Right atrium auricular region (tissue), 2 donors: ENCODE measurements at places on chromosomes 7 and 10.

DNA sequence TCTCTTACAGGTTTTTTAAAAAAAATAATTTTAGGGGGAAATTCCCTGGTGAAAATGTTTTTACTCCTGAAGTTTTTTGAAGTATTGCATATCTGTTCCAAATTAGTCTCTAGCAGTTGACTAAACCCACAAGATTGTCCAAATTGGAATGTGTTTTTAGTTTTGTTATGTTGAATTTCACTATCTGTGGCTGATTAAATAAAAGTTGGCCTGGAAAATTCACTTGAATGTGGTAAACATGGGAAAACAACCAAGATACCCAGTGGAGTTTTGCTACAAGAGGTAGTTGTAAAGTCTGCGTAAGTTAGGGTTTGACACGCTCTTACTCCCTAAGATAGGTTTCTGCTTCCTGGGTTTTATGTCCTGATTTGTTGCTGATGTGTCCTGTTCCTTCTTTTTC lies 3.3 kb downstream of the TSGA13 start:
- DNase-seq = no peak

DNA sequence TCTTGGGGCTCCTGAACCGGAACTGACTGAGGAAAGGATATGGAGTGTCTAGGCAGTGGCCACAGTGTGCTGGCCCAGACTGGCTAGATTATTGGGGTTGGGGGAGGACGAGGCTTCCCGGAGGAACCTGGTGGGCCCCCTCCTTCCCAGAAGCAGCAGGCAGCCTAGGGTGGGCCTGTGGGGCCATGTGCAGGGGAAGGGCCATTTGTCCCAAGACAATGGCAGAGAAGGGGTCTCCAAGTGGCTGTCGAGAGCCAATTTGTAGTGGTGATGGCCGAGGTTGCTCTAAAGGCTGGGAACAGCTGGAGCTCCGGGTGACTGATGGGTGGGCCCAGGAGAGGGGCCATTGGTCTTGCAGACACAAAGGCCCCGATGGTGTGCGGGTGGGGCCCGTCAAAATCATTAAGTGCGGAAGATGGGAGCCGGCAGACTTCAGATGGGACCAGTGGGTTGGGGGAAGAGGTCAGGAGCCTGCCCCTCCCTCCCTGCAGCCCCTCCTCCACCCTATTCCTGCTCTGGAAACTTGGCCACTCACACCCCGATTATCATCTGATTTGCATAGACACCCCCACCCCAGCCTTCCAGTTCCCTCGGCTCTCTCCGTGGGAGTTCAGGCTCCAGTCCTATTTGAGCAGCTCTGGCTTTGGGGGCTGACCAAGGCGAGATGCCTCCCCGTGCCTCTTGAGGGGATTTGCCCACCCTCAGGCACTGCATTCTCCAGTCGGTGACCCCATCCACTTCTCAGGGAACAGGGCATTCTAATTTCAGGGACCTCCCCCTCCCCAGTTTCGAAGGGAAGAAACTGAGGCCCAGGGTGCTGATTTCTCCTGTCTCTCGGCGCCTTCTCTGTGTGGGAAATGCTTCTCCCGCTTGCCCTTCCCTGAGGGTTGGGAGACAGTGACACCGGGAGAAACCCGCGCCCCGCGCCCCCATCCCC lies 36.0 kb upstream of the PAX2 start:
- no peak for DNase-seq

DNA sequence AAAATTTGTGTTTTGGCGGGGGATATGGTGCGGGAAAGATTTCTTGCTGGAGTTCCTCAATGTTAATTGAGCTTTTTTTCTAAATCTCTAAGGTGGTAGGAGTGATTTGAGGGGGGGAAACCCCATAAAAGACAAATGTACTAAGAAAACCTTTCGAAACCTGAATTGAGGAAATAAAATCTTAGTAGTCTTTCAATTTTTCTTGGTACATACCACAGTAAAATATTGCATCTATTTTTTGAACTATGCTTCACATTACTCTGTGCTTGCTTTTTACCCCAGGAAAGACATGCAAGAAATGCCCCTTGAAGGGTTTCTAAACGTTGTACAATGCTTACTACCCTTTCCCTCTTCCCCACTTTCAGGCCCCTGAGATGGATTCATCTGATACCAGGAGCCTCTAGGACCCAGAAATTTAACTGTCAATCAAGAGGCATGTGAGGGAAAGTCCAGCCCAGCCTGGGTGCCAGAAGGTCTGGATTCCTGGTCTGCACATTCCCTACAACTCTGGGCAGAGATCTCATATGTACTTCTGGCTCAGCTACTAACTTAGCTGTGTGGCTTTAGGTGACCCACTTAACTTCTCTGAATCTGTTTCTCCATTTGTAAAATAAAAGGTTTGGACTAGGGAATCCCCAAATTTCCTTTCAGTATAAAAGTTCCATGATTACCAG lies 5.8 kb upstream of the PDCD4 start:
- no peak for DNase-seq

DNA sequence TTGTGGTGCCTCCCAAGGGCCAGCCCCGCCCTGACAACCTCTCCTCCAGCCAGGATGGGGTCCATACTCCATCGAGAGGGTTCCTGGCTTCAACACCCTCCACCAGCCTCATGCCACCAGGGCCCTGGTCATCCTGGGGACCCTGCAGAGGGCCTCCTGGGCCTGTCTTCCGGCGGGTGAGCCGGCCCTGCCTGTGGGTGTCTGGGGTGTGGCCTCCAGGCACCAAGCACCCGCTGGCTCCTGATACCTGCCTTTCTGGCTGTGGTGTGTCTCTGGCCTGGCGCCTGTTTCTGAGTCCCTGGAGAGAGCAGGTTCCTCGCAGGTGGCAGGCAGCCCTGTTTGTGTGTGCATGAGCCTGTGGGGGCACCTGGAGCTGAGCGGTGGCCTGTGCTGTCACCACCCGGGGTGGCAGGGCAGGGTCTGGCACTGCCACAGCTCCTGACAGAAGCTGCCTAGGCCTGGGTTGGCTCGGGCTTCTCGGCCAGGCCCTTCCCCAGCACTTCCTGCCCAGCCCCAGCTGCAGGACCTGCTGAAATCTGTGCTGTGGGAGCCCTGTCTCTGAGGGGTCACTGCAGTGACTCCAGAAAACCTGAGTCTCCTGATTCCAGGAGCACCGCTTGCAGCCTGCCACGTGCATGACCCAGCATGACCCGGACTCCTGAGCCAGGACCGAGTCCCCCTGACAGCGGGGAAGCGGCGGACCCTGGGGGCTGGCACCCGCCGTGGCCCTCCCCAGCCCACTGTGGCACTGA lies 18.4 kb downstream of the ADAM8 start:
- no peak for DNase-seq

DNA sequence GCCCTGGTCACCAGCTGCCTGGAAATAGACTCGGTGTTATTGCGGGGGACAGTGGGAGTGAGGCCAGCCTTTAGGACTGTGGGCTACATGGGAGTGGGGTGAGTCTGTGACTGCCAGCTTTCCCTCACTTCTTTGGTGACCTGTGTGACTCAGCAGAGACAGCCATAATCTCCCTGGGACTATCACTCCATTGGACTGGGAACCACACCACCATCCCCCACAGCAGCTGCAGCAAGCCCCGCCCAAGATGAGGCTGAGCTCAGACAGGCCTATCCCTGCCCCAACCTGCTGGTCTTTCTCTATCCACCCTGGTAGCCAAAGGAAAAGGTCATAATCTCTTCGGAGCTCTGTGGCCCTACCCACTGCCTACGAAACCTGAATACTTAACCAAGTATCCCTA lies 263.2 kb downstream of the FZD1 start:
- no peak for DNase-seq

DNA sequence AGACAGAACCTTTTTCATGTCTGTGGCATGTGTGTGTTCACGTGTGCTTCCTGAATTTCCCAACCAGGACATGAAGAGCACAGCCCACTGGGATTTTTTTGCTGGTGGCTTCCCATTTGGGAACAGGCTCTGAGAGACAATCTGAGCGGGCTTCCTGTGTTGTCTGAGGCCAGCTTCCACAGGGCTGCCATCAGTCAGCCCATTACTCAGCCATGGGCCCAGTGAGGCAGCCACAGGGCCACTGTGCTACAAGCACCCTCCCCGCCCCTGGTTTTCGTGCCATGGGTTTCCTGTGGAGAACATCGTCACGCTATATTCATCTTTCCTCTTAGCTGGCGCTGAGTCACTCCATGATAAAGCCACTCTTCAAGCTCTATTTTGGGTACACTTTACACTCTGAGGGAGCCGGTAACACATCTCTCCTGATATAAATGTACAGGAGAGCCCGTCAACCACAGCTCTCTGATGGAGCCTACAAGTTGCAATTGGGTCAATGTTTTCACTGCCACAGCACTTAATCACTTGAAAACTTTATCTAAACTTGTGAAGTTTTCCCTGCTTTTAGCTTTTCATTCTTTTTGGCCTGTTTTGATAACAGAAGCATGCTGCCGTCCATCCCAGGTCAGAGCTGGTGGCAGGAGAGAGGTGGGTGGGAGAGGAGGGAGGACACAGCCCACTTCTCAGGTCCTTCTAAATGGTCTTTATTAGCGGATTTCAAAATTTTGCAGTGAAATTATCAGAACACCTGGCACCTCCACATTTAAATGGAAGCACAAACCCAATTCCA lies 96.9 kb downstream of the HIPK2 start:
- peak; percentile 84 for DNase-seq

DNA sequence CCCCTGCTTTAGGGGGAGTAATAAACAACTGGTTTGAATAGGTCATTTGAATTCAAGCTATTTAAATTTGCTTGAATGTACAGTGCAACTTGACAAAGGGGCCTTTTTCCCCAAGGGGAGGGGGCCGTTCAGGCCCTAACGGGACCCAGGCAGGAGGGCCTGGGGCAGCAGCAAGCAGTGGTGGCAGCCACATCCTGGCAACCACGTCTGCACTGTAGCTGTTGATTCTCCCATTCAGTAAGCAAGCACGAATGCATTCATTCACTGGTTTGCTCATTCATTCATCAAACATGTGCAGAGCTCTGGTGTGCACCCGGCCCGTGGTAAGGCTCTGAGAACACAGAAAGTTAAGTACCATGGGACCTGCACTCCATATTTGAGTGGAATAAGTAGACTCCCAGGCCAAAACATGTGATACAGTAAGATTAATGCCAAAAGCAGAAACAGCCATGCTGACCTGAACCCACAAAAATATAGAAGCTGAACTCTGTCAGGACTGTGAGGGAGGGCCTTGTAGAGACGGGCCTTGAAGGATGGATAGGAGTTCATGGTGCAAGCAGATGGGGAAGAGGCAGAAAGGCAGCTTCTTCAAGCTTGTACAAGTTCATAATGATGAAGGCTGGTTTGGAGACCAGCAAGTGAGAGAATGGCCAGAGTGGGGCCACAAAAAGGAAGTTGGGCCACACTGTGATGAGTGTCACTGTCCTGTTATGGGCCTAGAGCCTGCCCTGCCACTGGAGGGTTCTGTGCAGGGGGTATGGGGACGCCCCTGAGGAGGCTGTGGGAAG lies 29.3 kb upstream of the C10orf53 start:
- peak; percentile 44 for DNase-seq

GRCh38 chr10:101779544-101780186 lies 3.6 kb downstream of the NPM3 start:
- peak; percentile 70 for DNase-seq

DNA sequence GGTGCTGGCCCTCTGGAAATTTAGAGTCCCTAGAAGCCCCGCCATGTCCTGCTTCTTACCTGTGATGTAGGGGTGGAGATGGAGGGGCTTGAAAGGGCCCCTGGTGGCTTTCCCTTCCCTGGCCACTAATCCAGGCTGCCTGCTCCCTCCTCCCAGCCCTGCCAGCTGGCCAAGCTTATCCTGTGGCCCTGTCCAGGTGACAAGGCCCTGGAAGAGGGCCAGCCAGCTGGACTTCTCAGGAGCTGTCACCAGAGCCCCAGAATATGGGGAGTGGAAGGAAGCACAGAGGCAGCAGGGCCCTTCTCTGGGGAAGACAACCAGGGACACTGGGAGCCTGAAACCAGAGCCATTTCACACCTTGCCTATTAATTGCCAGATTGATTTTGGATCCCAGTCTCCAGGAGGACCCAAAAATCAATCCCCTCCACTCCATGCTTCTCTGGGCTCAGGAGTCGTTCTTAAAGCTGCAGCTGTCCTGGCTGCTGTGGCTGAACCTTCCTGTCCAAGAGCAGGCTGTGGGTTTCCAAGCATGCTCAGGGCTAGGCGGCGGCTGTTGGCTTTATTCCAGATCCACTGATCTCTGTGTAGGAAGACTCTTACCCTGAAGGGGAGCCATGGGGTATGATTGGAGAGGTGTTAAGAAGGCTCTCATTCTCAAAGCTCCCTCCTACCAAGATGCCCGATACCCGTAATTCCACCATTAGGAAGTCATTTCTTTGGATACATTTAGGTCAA lies 52.6 kb upstream of the PCBD1 start:
- DNase-seq = no peak

GRCh38 chr10:23024002-23024401 lies 71.4 kb upstream of the MSRB2 start:
- DNase-seq = no peak

DNA sequence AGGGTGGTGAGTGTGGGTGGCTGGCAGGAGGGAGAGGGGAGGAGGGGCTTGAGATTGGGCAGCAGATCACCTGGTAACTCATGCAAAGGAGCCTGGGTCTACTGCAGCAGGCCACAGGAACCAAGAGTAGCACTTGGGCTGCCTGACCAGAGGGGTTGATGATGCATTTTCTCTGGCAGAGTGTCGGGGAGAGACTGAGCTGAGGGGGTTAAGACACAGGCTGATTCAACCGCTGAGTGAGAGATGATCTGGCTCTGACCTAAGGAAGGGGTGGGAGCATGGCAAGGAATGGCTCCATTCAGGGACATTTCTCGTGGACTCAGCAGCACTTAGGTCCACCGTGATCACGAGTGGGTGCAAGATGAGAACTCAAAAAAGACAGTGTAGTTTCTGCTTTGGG lies 115.5 kb upstream of the STK17A start:
- DNase-seq = no peak

DNA sequence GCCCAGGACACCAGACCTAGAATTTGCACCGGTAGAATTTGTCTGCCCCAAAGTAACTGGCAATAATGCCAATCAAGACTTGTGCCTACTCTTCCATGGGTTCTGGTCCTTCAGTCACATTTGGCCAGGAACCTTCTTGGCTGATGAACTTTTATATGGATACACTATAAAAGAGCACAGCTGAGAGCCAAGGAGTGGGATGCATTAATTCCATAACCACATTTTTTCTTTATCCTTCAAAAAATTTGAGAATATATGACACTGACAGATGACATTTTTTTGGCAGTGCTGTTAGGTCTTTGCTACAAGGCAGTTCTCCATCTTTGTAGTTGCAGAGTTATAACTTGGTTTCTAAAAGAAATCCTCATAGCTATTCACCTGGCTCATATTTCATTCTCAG lies 129.2 kb upstream of the HDAC9 start:
- no peak for DNase-seq

DNA sequence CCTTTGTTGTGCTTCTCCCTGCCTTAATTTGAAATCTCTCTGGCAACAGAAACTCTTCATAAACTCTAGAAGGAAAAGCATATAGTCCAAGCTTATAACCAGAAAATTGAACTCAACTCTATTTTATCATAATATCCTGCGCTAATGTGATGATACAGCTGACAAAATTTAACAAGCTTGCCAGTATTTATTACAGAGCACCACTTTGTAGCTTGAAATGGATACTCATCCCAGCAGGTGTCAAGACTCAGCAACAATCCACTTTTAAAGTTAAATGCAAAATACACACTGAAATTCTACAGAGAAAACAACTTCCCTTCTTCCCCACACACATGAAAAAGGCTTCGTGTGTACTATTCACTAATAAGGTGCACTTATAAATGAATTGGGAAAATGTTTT lies 228.9 kb downstream of the AGMO start:
- no peak for DNase-seq
